ENCODE measurements at places on chromosomes 5 and 9.

GRCh38 chr9:3760031-3760430 lies 234.2 kb upstream of the RFX3 start:
- no peak for DNase-seq

DNA sequence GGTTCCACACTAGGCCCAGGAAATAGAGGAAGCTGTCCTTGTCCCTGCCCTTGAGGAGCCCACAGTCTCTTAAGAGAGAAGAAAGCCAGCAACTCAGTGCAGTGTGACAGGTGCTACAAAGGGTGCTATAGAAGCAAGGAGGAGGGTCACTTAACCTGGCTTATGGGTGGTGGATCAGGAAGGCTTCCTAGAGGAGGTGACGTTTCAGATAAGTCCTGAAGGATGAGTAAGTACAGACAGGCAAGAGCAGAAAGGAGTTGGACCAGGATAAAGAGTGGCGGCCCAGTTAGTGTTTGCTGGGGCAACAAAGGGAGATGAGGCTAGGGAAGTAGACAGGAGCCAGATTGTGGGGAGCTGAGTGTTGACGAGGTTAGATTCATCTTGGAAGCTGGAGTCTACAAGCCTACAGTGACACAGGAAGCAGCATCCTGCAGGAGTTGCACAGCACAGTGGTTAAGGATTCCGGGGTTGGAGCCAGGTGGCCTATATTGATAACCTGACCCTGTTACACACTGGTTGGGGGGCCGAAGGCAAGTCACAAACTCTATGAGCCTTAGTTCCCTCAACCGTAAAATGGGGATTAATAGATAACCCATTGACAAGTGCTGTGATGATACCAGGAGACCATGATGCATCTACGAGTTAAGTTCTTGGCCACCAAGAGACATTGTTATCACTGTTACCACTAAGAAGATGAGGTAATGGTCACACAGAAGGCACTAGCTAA lies 5.4 kb upstream of the LHX6 start:
- no peak for DNase-seq

- peak; percentile 23 for DNase-seq
Observed at GRCh38 chr9:131744171-131744719, 4.4 kb upstream of the RAPGEF1 start.

DNA sequence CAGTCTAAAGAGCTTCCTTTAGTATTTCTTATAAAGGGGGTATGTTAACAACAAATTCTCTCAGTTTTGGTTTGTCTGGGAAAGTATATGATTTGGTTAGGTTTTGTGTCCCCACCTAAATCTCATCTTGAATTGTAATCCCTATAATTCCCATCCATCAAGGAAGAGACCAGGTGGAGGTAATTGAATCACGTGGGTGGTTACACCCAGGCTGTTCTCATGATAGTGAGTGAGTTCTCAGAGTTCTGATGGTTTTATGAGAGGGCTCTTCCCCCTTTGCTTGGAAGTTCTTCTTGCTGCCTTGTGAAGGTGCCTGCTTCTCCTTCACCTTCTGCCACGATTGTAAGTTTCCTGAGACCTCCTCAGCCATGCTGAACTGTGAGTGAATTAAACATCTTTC lies 109.1 kb downstream of the MACIR start:
- DNase-seq = no peak

GRCh38 chr9:70392189-70392588 lies 22.3 kb downstream of the KLF9 start:
- no peak for DNase-seq

- DNase-seq = no peak
Observed at GRCh38 chr9:109010746-109011145, 2.6 kb downstream of the CTNNAL1 start.

- no peak for DNase-seq
Observed at GRCh38 chr5:150068472-150068871, 17.9 kb downstream of the CSF1R start.

DNA sequence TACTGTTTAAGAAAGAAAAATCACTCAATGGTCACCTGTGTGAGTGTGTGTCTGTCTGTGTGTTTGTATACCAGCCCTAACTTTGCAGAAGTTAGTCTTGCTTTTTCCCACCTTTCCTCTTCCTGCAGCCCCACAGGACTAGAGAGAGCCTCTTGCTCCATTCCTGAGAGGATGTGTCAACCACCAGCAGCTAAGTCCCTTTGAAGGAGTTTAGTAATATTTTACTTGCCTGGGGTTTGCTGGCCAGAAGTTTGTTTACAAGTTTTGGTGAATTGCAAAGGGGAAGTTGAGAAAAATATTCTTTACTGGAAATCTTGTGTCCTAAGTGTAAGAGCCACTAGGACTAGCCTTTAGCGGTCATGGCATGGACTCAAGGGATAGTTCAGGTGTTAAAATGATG lies 316.2 kb downstream of the BRINP1 start:
- no peak for DNase-seq

DNA sequence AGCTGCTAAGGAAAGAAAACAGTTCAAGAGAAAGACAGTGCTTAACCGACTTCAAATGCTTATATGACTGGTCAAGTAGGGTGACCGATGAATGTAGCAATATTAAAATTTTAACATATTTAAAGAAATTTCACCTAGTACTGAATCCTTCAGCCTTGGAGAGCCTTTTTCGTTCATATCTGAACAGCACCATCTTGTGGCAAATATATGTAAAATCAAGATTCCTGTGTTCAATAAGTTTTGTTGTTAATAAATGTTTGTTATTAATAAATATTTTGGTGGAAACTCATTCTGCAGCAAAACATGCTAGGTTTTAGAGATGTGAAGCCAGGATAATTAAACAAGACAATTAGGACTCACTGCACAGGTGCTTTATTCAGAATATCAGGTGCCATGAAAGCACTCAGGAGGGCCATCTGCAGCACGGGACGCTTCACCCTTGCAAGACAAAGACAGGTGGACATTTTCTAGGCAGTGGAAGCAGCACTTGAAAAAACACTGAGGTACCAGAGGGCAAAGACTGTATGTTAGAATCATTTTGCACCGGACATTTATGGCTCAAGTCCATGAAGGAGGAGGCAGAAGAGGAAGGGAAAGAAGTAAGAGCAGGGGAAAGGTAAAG lies 15.6 kb downstream of the TICAM2 start:
- DNase-seq = no peak

DNA sequence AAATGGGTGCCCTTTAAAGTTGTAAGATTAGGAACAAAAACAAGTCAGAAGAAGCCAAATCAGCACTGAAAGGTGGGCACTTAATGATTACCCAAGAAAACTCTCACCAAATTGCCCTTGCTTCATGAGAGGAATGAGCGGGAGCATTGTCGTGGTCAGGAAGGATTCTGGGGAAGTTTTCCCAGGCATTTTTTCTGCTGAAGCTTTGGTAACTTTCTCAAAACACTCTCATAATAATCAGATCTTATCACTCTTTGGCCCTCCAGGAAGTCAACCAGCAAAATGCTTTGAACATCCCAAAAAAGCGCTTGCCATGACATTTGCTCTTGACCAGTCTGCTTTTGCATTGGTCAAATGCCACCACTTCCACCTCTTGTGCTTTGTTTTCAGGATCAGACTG lies 10.4 kb upstream of the PCDHGC3 start:
- no peak for DNase-seq

DNA sequence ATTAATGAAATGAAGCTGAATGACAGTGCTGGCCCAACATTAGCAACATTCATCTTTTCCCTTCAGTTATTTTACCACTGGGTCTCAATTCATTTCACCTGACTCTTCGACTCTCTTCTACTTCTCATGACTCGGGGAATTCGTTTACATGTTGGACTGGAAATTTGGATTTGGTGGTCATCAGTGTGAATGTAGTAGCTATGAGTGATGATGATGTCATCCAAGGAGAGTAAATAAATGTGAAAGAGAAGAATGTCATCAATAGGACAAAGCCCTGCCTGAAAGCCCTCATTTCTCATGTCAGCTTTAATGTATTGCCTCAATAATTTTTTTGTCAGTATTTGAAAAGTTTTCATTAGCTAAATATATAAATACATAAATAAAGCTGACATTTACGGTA lies 21.9 kb upstream of the CFAP95 start:
- no peak for DNase-seq

GRCh38 chr5:30850866-30851265 lies 342.6 kb upstream of the CDH6 start:
- DNase-seq = no peak

GRCh38 chr5:68646144-68646543 lies 430.6 kb downstream of the PIK3R1 start:
- DNase-seq = no peak

GRCh38 chr5:86175224-86175623 lies 442.5 kb upstream of the COX7C start:
- DNase-seq = no peak

GRCh38 chr5:68478301-68479095 lies 262.9 kb downstream of the PIK3R1 start:
- DNase-seq = no peak

DNA sequence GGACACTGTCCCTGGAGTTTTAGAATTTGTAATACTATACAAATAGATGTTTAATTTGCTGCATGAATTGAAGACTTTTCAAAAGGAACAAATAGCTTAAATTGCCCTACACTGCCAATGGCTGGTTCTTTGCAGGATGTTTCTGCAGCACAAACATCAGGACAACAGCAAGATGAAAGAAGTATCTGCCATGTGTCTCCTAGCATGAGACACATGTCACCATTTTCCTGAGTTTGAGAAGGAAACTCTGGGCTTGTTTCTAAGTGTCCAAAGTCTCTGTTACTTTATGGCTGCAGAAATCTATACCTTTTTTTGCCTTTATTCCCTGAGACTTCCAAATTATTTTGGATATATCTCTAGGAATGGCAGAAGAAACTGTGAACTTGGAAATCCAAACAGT lies 623 bp upstream of the OR13F1 start:
- no peak for DNase-seq

GRCh38 chr5:143374496-143375217 lies 28.8 kb downstream of the NR3C1 start:
- no peak for DNase-seq

DNA sequence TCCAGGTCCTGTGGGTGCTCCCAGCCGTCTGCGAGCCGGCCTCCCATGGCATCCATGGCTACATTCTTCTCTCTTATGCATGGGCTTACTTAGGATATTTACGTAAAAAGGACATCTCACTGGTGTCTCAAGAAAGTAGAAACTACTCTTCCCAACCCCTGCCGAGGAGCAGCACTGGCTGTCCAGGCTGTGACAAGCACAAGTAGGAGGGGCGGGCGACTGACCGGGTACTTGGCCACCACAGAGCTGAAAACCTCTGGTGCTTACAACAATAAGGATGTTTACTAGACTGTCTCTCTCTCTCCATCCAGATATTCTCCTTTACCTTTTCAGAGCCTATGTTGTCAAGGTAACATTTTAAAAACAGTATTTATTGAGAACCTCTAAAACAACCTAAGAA lies 56.3 kb upstream of the TBC1D9B start:
- DNase-seq = no peak

Measured in SIG-M5 (cell line).